ENCODE measurements at places on chromosomes 6 and 20. TPM values are rescaled to one million over a fixed set of nuclear protein-coding genes. Genes with fewer than 3 reads are reported as not detected.
A peak's percentile ranks its signal among the peaks of the same experiment; 100 is the strongest.

DNA sequence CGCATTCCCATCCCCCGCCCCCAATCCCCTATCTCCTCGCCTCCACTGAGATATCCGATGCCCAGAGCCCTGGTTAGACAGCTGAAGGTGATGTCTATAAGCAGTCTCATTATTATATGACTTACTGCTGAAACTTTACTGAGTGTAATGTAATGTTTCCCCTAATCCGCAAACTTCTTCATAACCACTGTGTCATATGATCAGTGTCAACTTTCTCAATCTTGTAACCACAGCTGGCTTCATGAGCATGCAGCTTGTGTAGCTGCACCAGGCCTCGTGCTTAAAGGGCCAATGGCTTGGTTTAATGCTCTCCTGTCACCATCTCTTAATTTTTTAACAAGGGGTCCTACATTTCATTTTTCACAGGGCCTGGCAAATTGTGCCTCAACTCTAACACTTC is 8.1 kb downstream of the ASIP start:
- ATAC-seq = peak; percentile 33

DNA sequence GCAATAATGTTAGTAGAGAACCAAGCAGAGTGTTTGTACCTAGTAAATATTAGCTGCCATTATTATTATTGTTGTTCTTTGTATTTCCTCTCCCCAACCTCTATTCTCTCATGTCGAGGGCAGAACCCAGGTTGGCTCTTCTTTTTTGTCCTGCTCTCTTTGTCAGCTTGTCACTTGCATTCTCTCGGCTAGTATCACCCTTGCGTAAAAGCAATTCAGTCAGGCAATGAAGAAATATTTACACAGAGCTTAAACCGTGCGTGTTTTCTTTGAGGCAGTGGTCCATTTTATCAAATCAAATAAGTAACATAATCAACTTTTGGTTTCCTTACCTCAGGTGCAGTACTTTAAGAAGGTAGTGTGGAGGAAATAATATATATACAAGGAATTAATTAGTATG is 83.9 kb downstream of the TULP4 start:
- ATAC-seq = no peak

- no peak for ATAC-seq
These were observed 143.7 kb downstream of the PDE10A start for GRCh38 chr6:165519316-165519715.

DNA sequence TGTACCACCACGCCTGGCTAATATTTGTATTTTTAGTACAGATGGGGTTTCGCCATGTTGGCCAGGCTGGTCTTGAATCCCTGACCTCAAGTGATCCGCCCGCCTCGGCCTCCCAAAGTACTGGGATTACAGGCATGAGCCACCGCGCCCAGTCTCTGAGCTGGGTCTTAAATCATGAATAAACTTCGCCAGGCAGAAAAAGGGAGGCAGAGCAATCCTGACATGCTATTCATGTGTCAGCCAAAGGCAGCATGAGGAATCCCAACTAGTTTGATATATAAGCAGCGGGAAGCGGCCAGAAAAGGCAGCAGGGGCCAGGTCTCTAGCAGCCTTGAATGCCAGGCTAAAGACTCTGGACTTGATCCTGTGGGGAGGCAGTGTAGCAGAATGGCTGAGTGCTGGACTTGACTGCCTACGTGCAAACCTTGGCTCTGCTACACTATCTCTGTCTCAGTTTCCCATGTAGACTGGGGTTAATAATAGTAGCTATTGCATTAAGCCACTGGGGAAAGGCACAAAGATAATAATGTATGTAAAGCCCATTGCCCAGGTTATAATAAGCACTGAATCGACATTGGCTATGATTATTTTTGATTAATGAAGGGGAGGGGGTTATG is 1.8 kb downstream of the PROCR start:
- ATAC-seq = no peak

GRCh38 chr6:105596284-105596755 is 193.4 kb upstream of the PREP start:
- peak; percentile 52 for ATAC-seq

PSORS1C2 gene
- 0.40 TPM for total RNA-seq

SYNDIG1 gene
- 0.08 TPM for total RNA-seq

Data from esophagus mucosa (tissue), 1 donor.